Activated CD8-positive, alpha-beta memory T cell treated with anti-CD3 and anti-CD28 coated beads for 48 hours (primary cell): ENCODE measurements at places on chromosomes 5 and 9.

- DNase-seq, result no peak
Observed at GRCh38 chr5:74636552-74636951, 4.0 kb downstream of the ENC1 start.

- DNase-seq, result no peak
Observed at GRCh38 chr5:120088836-120089235, 375.3 kb upstream of the PRR16 start.

GRCh38 chr5:25330721-25331120 lies 685.9 kb upstream of the CDH10 start:
- no peak for DNase-seq

DNA sequence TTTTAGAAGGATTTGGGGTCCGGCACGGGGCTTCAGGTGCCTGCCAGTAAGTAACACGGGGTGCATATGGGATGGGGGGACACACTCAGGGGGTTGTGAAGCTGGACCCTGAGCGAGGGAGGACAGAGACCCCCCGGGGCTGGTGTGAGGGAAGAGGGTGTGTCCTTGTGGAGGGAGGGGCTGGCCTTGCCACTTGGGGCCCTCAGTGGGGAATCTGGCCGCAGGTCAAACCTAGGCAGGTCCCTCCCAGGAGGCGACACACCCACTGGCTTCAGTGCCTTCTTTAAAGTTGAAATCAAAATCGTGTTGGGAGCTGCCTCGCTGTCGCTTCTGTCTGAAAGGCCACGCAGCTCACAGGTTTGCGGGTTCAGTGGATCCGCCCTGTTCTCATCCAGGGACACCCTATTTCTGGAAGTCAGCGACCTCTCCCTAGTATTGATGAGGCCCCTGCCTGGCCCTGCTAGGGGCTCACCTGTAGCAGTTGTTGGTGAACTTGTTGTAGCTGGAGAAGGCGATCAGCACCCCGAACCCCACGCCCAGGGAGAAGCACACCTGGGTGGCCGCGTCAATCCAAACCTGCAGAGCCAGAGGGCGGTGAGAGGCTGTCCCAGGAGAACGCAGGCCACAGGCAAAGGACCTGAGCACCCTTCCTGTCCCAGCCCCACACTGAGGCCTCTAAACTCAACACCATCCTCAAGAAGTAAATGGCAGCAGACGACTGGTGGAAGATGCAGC lies 29.4 kb downstream of the SLC6A3 start:
- DNase-seq, result no peak

GRCh38 chr5:527646-528628 lies 3.7 kb upstream of the SLC9A3 start:
- no peak for DNase-seq

DNA sequence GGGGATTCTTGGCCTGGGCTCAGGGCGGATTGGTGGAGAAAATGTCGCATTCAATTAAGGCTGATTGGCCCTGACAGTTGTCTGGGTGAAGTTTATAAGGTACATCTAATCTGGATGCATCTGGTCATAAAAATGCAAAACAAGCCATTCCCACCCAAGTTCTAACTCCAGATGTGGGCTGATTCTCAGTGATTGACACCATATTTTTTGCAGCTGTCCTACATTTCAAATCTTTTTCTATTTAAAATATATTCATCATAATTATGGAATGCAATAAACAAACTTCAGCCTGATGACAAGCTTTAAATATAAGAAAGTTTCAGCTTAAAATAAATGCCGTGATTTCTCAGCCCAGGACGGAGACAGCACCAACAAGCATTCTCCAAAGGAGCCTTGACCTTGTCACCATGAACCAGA lies 146.4 kb upstream of the SMIM23 start:
- no peak for DNase-seq

GRCh38 chr9:136690104-136690805 lies 3.0 kb upstream of the AGPAT2 start:
- DNase-seq, result no peak

GRCh38 chr9:107999011-107999410 lies 509.4 kb upstream of the KLF4 start:
- DNase-seq, result no peak

DNA sequence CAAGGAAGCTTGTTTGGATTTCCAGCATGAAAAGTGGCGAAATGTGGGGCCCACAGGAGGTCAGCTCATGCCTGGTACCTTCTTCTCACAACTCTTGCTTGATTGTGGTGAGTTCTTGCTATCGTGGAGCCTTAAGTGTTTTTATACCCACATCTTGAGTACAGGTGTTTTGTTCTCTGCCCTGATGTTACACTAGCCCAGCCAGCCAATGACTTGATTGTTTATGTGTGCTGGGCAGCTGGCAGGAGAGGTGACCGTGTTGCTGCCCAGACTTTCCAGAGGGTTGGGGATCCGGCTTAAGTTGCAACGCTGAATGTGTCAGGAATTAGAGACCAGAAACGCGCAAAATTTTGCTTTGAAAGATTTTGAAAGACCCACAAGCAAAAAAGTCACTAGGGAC lies 24.0 kb upstream of the TPPP start:
- no peak for DNase-seq

DNA sequence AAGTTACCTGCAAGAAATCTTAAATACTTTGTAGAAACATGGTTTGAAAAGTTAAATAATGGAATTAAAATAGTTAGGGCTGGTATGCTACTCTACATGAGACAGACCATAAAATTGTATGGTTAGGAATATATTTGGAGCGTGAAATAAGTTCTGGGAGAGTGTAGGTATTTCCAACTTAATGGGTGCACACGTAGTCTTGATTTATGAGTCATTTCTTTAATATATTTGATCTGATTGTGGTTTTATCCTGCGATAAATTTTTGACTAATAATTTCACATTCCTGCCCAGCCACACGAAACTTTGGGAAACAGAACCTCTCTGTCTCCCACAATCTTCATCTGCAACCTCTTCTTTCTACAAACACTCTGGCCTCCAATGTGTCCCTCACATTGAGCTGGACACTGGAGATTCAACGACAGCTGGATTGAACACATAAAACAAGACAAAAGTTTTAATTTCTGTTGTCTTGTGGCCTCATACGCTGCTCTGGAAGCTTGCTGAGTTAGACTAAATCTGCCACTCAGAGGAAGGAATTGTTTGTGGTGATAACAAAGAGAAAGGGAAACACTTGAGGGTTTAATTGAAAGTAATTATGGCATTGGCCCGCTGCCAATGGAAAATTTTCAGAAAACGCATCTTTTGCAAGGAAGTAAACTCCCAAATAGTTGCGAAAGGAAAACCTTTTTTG lies 201.8 kb upstream of the ZNF608 start:
- DNase-seq, result no peak

DNA sequence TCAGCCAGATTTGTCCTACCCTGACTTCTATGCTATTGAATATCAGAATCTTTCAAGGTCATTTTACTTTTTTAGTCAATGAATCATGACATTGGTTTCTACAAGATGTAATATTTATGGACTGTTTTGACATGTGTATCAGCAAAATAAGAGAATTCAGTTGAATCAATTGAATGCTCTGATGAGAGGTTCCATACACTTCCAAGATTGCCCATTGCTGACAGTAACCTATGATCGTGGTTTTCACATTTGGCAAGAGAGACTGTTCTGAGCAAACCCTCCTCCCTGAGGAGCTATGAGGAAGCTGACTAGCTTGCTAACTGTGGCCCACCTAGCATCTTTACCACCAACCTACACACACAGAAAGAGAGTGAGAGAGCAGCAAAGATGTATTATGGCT lies 56.7 kb upstream of the FST start:
- DNase-seq, result no peak

DNA sequence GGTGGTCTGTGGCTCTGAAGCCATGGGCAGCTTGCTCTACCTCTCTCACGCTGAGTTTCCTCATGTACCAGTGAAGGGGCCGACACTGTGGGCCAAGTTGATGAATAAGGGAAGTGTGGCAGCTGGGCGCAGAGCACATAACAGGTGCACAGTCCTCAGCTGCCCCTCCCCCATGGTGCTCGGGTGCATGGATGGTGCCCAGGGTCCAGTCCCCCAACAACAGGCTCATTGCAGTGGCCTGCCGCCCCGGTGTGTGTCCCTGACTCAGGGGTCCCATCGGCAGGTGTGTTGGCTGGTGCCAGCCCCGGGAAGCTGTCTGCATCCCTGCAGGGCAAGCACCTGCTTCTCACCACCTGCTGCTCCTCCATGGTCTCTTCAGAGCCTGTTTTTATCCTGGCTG lies 36.6 kb downstream of the COL5A1 start:
- no peak for DNase-seq

- DNase-seq, result no peak
Observed at GRCh38 chr9:132479733-132480132, 69.7 kb downstream of the CFAP77 start.

DNA sequence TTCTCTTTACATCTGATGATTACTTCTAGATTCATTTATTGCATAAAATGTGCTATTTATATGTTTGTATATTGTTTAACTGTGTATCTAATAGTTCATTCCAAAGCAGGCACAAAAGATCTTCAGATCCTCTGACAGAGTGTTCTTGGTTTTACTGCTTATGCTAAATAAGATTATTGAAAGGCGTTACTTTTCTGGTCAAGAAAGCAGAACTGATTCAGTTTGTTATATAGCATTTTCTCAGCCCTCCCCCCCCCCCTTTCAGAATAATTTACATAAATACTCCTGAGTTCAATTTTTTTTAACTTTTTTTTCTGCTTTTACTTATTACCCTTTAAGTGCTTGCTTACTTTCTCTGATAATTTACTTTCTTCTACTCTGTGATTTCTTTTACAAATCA lies 15.4 kb downstream of the CDC42SE2 start:
- no peak for DNase-seq

DNA sequence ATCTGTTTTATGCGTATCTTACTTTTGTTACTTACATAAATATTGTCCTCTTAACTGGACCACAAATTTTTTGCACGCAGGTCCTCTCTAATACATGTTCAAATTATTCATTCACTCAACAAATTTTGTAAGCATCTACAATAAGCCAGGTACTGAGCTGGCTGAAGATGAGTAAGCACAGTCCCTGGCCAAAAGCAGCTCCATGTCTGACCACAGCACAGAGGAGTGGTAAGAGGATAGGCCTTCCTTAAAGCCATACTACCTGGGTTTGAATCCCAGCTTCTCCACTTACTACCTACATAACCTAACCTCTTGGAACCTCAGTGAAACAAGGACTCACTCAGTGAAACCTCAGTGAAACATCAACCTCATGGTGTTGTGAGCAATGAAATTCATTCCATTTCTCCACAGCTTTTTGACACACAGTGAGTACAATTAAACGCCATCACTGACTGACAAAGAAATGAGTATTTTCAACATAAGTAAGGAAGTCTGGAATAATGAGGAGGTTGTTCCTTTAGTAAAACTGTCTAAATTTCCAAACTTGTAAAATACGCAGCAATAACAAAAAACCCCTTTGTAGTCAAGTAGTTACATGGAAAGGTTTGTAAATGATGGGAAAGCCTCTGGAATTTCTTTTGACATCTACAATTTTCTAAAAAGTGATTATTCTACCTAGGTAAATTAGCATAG lies 15.0 kb downstream of the PTAR1 start:
- no peak for DNase-seq

DNA sequence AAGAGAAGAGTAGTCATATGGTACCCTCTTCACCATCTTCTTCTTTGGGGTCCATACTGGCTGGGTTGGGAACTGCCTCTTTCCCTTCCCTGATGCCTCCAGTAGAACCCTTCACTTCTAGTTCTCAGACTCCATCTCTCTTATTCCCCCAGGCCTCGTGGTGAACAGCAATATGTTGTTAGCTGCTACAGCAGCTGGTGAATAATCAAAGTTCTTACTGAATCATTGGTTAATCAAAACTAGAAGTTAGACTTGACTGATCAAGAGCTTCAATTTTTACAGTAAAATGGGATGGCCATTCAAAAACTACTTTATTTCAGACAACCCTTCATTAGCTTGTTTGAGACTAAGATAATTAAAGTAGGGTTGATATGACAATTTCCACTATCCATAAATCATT lies 190.9 kb upstream of the GNA14 start:
- no peak for DNase-seq

- DNase-seq, result no peak
Observed at GRCh38 chr5:54315736-54316528, 5.6 kb upstream of the ARL15 start.

DNA sequence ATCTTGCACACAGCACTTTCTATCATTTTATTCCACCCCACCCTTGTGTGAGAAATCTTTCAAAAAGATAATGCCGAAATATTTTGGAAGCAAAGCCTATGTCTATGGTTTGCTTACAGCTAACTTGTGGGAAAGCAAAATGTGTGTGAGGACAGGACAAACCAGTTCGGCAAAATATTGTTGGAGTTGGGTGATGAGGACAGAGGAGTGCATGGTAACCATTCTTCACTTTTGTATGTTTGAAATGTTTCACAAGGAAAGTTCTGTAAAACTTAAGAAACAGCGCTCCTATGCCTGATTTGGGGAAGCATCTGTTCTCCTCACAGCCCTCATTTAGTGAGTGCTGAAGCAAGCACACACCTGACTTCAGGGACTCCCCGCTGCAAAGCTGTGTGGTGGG lies 62.0 kb upstream of the RNF130 start:
- no peak for DNase-seq

- no peak for DNase-seq
Observed at GRCh38 chr5:30574761-30575160, 618.7 kb upstream of the CDH6 start.

DNA sequence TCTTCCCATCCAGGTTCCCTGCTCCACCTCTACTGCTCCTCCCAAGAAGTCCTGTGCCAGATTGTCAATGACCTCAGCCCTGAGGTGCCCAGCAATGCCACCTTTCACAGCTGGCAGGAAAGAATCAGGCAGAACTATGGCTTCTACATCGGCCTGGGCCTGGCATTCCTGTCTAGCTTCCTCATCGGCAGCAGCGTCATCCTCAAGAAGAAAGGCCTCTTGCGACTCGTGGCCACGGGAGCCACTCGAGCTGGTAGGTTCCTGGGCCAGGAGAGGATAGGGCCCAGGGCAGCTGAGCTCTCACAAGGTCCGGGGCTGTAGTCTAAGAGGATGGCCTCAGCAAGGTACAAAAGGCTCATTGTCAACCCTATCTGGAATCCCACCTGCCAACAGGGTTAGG lies 3.1 kb downstream of the NIPAL4 start:
- DNase-seq, result no peak

DNA sequence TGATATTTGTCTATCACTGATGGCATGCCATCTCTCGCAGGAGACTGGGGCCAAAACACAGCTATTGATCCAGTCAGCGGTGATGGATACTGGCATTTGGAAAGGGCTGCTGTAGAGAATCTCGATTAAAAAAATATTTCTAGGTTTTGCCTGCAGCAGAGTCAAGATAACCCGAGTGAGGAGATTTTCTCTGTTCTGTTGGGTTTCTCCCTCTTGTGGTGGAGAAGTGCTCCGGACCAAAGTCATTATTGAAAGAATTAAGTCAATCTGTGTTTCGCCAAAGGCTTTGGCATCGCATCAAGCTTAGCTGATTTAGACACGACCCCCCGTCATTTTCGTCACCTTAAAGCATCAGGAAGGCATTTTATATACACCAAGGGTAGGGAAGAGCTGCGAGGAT lies 97.1 kb upstream of the IRX2 start:
- no peak for DNase-seq

GRCh38 chr5:168575391-168576372 lies 3.5 kb downstream of the PANK3 start:
- DNase-seq, result no peak

GRCh38 chr5:168987543-168988300 lies 313.2 kb downstream of the SLIT3 start:
- DNase-seq, result peak; percentile 2

- no peak for DNase-seq
Observed at GRCh38 chr5:82812575-82812974, 264.6 kb downstream of the TMEM167A start.
